Tibial artery (tissue), 4 donors: ENCODE measurements at places on chromosomes 11 and 22.

DNA sequence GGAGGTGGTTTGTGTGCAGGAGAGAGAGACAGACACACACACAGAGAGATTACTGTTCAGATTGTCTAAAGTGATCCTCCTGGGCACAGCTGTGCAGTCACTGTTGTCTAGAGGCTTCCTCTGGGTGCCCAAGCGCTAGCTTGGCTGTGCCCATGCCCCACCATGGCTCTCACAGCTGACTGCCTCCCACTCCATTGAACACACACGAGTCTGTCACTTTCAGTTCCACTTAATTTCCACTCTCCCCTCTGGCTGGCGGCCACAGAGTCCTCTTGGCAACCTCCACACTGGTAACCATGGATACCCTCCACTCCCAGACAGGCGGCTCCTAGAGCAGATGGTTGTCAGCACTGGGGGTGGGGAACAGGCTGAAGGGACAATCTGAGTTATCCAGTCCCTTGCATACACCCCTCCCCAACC lies 29.1 kb downstream of the MAP6 start:
- DNase-seq, result peak; percentile 79

DNA sequence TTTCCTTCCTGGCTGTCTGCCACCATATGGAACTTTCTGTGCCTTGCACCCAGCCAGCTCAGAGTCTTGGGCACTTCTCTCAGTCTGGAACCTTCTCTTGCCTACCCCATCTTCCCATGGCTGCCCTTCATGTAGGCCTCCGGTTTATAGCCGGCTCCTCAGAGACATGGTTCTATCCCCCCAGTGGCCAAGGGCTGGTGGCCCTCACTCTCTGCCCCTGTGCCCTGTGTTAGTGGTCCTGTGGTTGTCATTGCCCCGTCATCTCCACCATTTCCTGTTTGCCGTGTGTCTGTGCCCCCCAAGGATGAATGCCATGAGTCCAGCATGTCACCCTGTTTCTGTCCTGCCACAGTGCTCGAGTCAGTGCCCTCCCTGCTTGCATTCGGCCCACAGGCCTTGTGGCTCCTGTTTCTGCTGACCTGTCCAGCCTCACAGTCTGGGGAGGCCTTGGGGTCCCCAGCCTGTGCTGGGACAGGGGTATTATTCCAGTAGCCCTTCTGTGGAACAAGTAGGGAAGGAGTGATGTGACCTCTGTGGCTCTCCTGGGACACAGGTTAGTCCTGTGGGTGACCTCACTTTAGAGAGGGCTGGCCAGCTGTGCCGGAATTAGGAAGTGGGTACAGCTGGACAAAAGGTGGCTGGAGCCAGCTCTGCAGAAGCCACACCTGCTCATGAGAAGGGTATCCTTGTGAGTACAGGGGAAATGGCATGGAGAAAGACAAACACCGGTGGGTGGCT lies 30.7 kb downstream of the ST3GAL4 start:
- peak; percentile 35 for DNase-seq

DNA sequence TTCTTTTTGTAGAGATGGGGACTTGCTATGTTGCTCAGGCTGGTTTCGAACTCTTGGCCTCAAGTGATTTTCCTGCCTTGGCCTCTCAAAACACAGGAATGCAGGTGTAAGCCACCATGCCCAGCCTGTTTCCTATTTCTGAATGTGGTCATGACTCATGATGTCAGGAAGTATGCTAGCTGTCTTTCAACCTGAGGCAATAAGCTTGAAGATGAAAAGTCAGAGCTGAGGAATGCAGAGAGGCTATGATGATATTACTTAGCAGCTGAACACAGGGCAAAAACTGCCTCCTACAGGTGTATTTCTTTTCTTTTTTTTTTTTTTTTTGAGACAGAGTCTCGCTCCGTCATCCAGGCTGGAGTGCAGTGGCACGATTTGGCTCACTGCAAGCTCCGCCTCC lies 9.0 kb upstream of the NUCB2 start:
- no peak for DNase-seq

GRCh38 chr11:3225159-3225758 lies 6.6 kb upstream of the MRGPRG start:
- no peak for DNase-seq

- peak; percentile 87 for DNase-seq
These were observed 9.9 kb upstream of the ACER3 start for GRCh38 chr11:76850815-76851214.

DNA sequence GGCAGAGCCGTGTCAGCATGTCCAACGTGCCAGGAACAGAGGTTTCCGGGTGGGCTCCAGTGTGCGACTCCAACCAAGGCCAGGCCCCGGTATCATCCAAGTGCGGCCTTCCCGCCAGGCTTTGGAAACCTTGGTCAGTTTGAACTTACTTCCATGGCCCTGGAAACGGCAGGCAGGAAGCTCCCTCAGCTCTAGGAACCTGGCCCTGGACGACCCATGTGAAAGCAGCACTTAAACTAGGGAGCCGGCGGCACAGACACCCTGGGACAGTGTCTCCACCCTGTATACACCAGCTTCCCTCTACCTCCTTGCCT lies 65.2 kb downstream of the MYH9 start:
- no peak for DNase-seq

- DNase-seq, result no peak
These were observed 26.6 kb downstream of the NUP50 start for GRCh38 chr22:45190202-45190872.

GRCh38 chr22:46119093-46119728 lies 31.1 kb upstream of the PPARA start:
- no peak for DNase-seq

GRCh38 chr11:30758946-30759504 lies 172.9 kb upstream of the MPPED2 start:
- DNase-seq, result no peak

GRCh38 chr11:76329084-76329648 lies 51.8 kb downstream of the THAP12 start:
- DNase-seq, result no peak

DNA sequence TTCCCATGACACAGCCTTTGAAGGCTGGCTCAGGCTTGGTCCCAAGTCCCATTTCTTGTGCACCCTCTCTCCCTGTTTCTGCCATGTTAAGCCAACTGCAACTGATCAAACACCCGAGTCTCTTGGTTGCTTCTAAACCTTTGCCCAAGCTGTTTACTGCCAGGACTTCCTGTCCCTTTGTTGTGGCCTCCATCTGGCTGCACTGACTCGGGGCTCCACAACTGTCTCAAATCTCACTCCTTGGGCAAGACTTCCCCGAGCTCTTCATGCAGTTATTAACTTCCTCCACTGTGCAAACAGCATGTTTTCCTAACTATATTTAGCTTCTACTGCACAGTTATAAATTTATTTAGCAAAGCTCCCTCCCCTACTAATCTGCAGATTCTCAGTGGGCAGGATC lies 4.3 kb downstream of the VPREB1 start:
- DNase-seq, result no peak

DNA sequence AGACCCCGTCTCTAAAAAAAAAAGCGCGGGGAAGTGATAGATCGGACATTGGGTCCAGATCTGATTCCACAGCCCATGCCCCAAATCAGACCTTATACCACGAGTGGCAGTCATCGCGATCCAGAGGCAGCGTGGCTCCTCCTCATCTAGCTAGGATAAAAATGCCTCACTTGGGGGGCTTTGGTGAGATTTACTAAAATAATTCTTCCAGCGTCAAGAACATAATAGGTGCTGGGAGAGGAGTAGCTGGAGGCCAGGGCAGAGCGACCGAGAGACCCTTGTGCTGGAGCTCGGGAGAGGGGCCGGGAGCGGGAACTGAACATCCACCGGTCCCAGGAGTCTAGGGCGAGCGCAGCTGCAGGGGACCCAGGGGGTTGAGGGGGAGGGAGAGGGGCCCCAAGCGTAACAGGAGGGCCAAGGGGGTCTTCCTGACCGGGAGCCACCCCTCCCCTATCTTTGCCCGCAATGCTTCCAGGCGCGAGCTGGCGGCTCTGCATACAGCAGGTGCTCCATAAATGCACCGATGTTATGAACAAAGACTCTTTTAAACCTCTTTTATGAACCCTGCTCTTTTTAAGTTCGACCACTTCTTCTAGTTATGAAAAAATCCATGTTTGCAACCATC lies 823 bp upstream of the CPT1A start:
- DNase-seq, result no peak

- peak; percentile 33 for DNase-seq
These were observed 54.1 kb downstream of the CHRDL2 start for GRCh38 chr11:74677131-74677530.

DNA sequence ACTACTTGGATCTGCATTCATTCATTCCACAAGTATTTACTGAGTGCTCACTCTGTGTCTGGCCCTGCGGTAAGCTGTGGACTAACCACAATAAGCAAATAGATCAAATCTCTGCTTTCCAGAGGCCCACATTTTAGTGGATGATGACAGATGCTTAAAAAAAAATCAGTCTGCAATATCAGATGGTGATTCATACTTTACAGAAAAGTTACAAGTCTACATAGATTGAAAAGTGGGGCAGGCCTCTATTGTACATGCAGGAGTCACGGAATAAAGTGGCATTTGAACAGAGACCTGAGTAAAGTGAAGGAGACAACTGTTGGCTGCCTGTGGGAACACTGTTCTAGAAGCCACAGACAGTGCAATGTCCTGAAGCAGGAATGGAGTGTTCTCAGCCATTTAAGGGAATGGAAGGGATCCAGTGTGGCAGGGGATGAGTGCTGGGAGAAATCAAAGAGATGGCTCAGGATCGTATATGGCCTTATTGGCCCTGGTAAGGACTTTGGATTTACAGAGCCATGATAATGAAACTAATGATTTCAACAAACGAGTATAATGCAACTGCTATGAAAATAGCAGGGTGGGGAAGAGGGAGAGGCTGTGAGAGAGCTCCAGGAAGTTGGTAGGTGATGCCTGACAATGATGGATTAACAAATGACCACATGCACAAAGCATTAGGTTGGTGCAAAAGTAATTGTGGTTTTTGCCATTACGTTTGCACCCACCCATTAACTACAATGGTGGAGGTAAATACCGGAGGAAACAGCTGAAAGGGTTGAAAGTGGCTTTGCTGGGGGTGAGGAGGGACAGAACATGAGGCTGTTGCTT lies 31.1 kb downstream of the TMEM45B start:
- DNase-seq, result no peak

- DNase-seq, result no peak
These were observed 61.6 kb upstream of the SLC17A6 start for GRCh38 chr11:22276535-22276934.

DNA sequence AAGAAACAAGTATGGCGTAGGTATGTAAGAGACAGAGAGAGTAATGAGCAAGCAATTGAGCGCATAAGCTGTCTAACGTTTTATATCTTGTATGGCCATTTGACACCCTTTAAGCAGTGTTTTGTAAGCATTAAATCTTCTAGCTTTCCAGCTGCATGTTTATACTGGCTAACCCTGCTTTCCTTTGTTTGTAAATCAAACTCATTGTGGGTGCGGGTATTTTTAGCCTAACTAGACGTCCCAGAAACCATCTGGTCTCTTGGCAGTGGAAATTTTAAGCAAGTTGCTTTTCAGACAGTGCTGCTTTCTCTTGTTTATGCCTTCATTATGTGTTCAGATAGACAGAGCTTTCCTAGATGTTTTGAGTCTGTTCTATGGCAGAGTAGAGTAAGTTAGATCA lies 73.5 kb downstream of the RNF169 start:
- no peak for DNase-seq

- no peak for DNase-seq
These were observed 102.0 kb downstream of the CYP2R1 start for GRCh38 chr11:14789879-14790484.

GRCh38 chr11:48129697-48130395 lies 86.8 kb upstream of the OR4B1 start:
- no peak for DNase-seq

DNA sequence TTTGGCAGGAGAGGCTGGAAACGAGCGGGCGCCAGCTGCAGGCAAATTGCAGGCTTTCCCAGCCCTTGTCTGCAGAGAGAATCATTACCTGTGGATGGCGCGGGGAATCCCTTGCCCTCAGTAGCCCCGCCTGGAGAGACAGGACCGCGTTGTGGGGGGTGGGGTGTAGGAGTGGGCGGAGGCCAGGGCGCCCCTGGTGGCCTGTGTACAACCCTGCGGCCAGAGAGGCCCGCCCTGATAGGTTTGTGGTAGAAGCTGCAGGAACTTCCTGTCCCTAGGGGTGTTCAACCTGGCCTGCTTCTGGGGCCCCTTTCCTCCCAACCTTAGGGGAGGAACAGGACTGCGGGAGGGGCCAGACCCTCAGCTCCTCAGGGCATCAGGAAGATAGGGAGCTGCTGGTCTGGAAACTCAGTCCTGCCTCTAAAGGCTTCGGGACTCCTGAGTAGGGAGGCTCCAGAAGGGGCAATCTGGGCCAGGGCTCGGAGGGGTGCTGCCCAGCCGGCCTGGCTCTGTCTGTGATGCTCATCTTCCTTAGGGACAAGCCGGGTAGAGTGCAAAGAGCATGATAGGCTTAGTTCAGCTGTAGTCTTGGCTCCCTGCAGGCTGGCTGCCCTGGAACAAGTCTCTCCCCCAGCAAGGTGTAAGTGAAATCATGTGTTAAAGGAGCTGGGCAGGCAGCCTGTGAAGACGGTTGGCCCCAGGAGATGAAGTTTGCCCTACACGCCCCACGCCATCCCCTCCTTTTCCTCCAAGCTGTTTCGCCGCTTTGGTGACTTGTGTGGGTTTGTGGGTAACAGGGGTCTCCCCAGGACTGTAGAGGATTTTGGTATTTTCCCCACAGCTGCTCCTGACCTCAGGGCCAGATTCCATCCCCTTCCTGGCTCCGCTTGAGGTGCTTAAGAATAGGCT lies 24.1 kb upstream of the SUSD2 start:
- peak; percentile 86 for DNase-seq

- no peak for DNase-seq
These were observed 1.3 kb upstream of the SCARF2 start for GRCh38 chr22:20438678-20439492.

- no peak for DNase-seq
These were observed 51.1 kb upstream of the JAM3 start for GRCh38 chr11:134017511-134018430.

GRCh38 chr22:16601437-16602223 lies 9.0 kb upstream of the CCT8L2 start:
- no peak for DNase-seq

DNA sequence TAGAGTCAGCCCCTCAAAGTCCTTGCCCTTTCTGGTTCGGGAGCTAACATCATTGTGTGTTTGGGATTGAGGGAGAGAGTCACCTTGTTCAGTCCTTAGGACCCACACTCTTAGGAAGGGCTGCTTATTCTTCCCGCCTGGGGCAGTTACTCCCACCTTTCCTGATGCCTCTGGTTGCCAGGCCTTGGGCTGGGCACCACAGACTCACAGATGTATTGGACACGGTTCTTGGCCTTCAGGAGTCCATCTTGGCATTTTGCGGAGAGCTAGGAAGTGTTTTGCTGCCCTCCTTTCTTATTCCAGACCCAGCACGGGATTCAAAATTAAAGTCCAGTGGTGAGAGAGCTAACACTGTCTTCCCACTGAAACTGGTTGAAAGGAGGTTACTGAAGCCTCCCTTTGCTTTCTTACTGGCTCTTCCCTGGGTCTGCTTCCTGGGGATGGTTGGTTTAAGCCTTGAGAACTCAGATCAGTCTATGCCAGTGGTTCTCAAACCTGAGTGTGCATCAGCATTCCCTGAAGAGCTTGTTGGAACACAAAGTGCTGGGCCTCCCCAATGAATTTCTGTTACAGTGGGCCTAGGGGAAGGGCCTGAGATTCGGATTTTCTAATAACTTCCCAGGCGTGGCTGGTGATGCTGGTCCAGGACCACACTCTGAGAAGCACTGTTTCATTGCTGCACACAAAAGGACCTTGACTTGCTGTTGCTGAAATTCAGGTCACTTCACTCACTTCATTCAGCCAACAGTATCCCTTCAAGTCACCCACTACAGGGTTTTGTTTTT lies 1.4 kb downstream of the OSBP2 start:
- DNase-seq, result no peak

GRCh38 chr11:26953770-26954392 lies 40.0 kb upstream of the FIBIN start:
- no peak for DNase-seq

GRCh38 chr11:44404736-44405395 lies 94.9 kb upstream of the ALX4 start:
- DNase-seq, result no peak

GRCh38 chr11:134003792-134004495 lies 47.2 kb upstream of the IGSF9B start:
- DNase-seq, result no peak
